Body of pancreas (tissue), 4 donors: ENCODE measurements at places on chromosomes 5 and 9. TPM values are rescaled to one million over a fixed set of nuclear protein-coding genes. Genes with fewer than 3 reads are reported as not detected.

GRCh38 chr5:144035046-144035740 lies 135.3 kb downstream of the YIPF5 start:
- H3K27me3 ChIP-seq, result no peaks in the 10 kb centered on the region
- no peaks in the 10 kb centered on the region for H3K36me3 ChIP-seq
- H3K27ac ChIP-seq, result no peak overlapping the region
- no peaks in the 10 kb centered on the region for H3K4me1 ChIP-seq

DNA sequence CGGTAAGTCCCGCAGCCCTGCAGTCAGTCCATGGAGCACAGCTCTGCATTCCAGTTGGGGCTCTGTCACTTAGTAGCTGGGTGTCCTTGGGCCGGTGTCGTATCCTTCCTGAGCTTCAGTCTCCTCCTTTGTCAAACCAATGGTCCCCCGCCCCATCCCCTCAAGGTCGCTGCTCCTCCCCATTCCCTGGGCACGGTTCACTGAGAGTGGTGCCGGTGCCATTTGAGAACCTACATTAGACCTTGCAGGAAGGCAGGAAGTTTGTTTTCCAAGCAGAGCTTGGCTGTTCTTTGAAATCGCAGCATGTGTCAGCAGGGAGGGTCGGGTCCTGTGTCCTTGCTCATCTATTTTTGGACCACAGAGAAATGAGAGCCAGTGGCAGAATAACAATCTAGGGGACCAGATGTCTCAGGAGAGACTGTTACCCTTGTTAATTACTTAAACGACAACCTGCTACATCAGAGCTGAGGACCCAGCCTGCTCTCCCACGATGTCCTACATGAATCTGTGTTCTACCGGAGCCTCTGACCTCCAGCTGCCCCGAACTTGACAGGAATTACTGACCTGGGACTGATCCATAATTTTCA lies 21.7 kb upstream of the BARHL1 start:
- no peak overlapping the region for H3K27ac ChIP-seq
- H3K27me3 ChIP-seq, result no peaks in the 10 kb centered on the region
- H3K36me3 ChIP-seq, result no peaks in the 10 kb centered on the region
- DNase-seq, result no peak
- no peaks in the 10 kb centered on the region for H3K4me1 ChIP-seq

- H3K4me3 ChIP-seq, result no peak overlapping the region
- no peaks in the 10 kb centered on the region for H3K27me3 ChIP-seq
- no peak for DNase-seq
- no peak overlapping the region for H3K27ac ChIP-seq
Measured at GRCh38 chr9:124322618-124323432, 65.1 kb downstream of the NEK6 start.

GRCh38 chr5:57681942-57682341 lies 199.3 kb upstream of the ACTBL2 start:
- DNase-seq, result no peak
- H3K4me1 ChIP-seq, result no peaks in the 10 kb centered on the region
- no peak overlapping the region for H3K27ac ChIP-seq

DNA sequence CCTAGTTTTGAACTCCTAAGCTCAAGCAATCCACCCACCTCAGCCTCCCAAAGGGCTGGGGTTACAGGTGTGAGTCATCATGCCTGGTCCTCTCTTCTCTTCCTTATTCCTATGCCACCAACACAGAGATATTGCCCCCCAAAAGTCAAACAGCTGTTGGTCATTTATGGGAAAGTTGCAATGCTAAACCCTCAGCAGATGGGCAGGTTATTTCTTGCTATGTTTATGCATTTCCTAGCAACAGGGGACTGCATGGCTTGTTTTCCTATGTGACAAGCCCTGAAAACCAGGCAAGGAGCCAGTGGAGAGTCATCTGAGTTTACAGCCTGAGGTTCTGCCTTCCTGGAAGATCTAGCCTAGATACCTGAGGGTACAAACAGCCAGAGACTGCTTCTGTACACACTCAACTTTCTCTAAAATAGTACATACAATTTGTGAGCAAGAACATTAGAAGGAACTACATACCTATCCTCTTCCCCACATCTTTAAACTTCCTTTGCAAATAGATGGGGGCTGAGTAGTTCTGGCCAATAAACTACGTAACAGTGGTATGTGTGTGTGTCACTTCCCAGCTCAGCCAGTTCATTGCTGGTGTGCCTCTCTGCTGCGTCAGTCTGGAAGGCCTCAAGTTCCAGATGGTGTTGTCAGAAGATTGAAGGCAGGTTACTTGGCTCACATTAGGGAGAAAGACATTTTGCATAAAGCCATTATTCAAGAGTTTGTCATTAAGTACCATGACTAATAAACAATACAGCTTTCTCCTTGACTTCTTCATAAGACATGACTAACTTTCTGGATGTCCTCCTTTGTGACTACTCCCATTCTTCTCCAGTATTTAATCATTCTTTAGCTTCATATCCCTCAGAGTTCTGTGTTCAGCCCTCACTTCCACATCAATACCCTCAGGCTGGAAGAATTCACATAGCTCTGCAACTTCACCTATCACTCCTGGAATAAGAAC lies 65.3 kb downstream of the CSNK1A1 start:
- H3K27ac ChIP-seq, result peak overlapping the region; percentile 46
- H3K36me3 ChIP-seq, result no peaks in the 10 kb centered on the region
- no peak overlapping the region for H3K4me3 ChIP-seq

DNA sequence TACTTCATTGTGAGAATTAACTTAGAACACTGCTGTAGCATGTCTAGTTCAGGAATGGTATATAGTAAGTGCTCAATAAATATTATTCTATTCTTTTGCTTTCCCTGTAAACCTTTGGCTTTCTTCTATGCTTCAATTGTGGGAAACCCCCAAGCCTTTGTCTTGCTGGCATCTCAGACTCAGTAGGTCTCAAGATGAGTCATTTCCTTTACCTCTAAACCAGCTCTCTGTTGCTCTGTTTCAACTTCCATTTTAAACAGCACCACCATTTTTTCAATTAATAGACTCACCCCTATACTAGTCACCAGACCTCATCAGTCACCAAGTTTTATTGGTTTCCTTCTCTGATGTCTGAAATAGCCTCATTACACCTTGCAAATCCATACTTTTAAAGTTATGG lies 43.5 kb downstream of the DMAC1 start:
- no peaks in the 10 kb centered on the region for H3K27me3 ChIP-seq
- no peak overlapping the region for H3K4me3 ChIP-seq
- H3K4me1 ChIP-seq, result no peaks in the 10 kb centered on the region
- no peaks in the 10 kb centered on the region for H3K36me3 ChIP-seq
- no peak overlapping the region for H3K27ac ChIP-seq
- DNase-seq, result no peak

GRCh38 chr5:131104169-131104808 lies 60.8 kb downstream of the HINT1 start:
- no peak overlapping the region for H3K27ac ChIP-seq
- H3K27me3 ChIP-seq, result no peaks in the 10 kb centered on the region
- no peak overlapping the region for H3K4me3 ChIP-seq
- DNase-seq, result no peak
- H3K4me1 ChIP-seq, result no peaks in the 10 kb centered on the region

PFN3 gene
- total RNA-seq, result not detected

GHR gene
- 5.7 TPM for total RNA-seq

LPAR1 gene
- 13.0 TPM for total RNA-seq

DNAH5 gene
- 0.99 TPM for total RNA-seq

LHX3 gene
- not detected for total RNA-seq

ICE1 gene
- 15.6 TPM for total RNA-seq

NUDT12 gene
- total RNA-seq, result 14.3 TPM

PCDHGB4 gene
- total RNA-seq, result 3.6 TPM

IRGM gene
- total RNA-seq, result not detected
